Inflammatory macrophage treated with lipopolysaccharide for 4 hours (primary cell): ENCODE measurements at places on chromosomes 3 and 15.

GRCh38 chr15:82647045-82647834, at the start of gene CPEB1:
CPEB1 (minus strand) TSS chr15:82647363; CDS start chr15:82628459, 18,904 bp downstream.
- DNase-seq: peak; percentile 4

DNA sequence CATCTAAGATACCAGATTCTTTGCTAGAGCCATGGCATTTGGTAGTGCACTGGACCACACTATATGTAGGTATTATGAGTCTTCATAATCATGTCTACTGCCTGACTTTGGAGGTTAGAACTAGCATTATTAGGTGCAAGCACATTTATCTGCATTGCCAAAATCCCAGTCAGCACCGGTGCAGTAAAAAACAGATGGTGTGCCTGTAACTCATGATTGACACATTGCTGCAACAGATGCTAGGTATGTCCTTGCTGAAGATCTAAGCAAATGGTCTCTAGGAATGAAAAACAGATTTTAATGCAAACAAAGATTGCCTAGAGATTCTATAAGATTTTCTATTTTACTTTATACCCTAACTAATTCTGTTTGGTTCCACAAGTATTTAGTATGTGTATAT, 47.7 kb downstream of the MYO5A start:
- no peak for DNase-seq

DNA sequence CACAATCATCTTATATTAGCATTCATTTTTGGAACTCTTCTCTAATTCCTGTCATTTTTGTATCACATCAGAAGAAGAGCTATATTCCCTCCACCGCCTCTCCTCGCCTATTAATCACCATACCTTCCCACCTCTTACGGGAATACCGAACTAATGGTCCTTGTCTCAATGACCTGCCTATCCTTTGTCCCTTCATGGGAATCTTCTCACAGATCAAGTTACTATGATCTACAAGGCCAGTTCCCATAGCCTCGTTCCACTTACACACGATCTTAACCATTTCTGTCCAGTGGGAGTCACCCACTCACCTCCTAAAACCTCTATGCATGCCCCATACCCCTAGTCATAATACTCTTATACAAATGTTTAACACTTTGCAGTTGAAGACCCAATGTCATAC, 342.6 kb upstream of the TPRG1 start:
- no peak for DNase-seq

DNA sequence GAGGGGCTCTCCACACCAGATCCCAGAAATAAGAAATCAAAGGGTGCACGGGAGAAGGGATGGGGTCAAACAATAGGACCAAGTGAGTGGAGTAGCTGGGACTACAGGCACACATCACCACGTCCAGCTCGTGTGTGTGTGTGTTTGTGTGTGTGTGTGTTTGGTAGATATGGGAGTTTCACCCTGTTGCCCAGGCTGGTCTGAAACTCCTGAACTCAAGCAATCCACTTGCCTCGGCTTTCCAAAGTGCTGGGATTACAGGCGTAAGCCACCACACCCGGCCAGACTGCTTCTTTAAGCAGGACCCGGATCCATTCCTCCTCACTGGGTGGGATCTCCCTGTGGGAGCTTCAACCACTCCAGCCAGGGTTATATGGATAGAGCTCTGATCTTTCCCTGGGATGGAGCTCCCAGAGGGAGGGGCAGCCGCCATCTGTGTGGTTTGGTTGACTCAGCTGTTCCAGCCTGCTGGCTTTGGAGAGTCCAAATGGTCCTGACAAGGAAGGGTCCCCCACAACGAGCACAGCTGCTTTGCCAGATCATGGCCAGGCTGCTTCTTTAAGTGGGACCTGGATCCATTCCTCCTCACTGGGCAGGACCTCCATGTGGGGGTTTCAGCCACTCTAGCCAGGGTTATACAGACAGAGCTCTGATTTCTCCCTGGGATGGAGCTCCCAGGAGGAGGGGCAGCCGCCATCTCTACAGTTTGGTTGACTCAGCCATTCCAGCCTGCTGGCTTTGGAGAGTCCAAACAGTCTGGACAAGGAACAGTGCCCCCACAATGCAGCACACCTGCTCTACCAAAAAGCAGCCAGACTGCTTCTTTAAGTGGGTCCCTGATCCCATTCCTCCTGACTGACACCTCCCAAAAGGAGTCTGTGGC, 9.1 kb upstream of the AVEN start:
- no peak for DNase-seq

DNA sequence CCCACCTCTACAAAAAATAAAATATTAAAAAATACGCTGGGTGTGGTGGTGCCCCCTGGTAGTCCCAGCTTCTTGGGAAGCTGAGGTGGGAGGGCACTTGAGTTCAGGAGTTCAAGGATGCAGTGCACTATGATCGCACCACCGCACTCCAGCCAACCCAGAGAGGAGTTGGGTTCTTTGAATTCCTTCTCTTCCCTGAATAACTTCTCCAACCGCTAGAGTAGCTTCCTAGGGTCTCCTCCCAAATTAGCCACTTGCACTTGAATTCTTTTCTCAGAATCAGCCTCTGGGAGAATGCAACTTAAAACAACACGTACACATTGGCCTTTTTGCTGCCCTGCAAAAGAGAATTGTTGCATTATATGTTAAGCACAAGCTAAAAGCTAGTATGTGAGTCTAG, 272.5 kb downstream of the ABHD5 start:
- DNase-seq: no peak

GRCh38 chr3:101825904-101826445, 23.3 kb upstream of the NFKBIZ start:
- DNase-seq: no peak

DNA sequence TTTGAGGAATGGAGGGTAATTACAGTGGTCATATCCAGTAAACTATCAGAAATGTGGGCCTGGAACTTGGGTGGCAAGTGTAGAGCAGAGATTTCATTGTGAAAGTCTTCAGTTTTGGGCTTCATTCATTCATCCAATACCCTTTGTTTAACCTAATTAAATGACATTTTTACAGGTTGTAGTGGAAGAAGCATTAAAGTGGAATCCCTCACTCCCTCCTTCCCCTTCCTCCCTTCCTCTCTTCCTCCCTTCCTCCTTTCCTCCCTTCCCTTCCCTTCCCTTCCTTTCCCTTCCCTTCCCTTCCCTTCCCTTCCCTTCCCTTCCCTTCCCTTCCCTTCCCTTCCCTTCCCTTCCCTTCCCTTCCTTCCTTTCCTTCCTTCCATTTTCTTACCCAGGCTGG, 219.3 kb downstream of the PDCD6IP start:
- no peak for DNase-seq

- no peak for DNase-seq
Measured at GRCh38 chr3:186268616-186269448, 93.2 kb downstream of the DGKG start.

GRCh38 chr15:89128320-89129122, 40.3 kb downstream of the ABHD2 start:
- peak; percentile 66 for DNase-seq

DNA sequence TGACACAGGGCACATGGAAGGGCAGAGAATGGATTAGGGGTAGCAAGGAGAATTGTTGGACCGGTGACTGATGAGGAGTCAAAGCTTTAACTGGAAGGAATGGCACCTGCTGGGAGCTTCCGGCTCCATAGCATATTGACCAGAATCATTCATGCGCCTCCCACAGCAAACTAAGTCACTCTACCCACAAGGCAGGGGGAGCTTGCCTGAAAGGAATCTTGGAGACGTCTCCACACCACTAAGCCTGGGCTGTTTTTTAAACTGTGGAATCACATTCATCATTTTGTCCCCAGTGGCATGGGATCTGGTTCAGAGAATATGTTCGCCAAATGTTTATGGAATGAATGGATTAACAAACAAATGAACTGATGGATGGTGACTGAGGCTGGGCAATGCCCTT, 57.0 kb upstream of the ITGA11 start:
- DNase-seq: no peak

GRCh38 chr15:96690733-96691132, 360.2 kb downstream of the NR2F2 start:
- no peak for DNase-seq

GRCh38 chr15:62964251-62964650, 78.3 kb upstream of the TPM1 start:
- DNase-seq: no peak

GRCh38 chr15:66653398-66653797, 48.6 kb upstream of the SMAD6 start:
- no peak for DNase-seq

DNA sequence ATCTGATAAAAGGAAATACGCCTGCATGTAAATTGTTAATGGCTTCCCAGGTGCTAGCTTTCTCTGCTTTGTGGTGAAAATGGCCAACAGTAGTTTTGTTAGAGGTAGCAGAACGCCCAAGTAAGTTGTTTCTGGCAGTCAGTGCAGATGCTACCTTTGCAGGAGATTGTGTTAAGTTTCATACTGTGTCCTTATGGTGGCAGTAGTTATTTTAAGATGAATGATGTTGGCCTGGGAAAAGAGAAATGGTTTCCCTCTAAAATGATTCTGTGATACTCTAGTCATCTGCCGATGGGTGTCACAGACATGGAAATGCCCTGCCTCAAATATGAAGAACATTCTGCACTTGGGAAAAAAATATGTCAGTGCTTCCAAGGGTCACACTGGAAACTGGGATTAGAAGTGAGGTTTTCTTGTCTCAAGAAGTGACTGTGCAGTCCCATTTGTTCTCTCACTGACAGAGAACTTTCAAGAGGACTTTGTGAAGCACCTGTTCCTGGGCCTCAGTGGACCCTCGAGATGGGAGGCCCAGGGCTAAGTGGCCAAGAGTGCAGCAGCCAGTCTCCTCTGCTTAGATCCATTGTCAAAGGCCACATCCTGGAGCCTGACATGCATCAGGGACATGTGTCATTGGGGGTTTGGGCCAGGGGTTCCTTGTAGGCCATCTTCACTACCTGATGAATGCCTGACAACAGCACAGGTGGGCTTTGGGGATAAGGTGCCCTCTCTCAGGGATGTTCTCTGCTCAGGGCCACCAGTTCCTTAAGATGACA, 393.3 kb downstream of the CACNA2D3 start:
- DNase-seq: no peak

GRCh38 chr3:129254536-129255230, 5.3 kb downstream of the COPG1 start:
- no peak for DNase-seq

DNA sequence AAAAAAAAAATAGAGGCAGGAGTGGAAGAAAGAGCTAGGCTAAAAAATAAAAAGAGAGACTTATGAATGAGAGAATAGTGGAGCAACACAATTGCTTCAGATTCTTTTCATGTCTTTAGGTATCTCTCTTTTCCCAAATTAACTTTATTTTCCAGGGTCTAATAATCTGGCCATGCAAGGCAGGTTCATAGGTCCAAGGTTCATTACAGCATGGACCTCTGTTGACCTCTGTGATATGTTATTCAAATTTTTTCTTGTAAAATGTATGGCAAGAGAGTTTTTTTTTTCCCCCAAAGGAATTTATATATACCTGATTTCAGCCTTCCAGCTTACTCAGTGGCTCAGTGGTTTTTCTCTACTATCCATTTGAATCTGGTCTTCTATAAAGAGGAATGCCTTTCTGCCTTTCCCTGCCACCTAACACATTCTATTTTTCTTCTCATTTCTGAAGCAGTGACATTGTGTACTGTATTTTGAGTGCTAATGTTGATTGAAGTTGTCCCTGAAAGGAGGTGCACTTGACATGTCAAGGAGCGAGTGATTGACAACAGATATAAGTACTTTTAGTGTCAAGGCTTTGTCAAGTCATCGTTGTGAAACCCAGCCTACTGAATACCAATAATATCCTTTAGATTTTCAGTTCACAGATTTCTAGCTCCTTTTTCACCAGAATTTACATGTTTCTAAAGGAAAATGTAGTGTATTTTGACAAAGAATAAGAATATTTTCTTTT, 118.5 kb downstream of the MAP2K5 start:
- DNase-seq: no peak

DNA sequence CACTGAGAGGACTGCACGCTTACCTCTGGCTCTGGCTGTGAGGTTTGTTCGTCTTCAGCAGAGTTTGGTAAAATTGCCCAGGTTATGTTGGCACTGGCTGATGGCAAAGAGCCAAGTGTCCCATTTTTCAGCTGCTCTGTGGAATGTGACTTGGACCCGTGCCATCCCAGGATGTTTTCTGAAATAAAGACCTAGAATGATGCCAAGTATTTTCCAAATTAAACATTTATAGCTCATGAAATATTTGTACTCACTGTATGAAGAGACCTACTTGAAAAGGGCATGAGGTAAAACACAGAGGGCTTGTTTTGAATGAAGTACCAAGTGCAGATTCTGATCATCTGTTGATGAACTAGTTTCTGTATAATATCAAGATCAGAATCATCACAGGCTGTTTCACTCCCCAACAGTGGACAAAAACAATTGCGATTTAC, 200.5 kb downstream of the STT3B start:
- DNase-seq: no peak

DNA sequence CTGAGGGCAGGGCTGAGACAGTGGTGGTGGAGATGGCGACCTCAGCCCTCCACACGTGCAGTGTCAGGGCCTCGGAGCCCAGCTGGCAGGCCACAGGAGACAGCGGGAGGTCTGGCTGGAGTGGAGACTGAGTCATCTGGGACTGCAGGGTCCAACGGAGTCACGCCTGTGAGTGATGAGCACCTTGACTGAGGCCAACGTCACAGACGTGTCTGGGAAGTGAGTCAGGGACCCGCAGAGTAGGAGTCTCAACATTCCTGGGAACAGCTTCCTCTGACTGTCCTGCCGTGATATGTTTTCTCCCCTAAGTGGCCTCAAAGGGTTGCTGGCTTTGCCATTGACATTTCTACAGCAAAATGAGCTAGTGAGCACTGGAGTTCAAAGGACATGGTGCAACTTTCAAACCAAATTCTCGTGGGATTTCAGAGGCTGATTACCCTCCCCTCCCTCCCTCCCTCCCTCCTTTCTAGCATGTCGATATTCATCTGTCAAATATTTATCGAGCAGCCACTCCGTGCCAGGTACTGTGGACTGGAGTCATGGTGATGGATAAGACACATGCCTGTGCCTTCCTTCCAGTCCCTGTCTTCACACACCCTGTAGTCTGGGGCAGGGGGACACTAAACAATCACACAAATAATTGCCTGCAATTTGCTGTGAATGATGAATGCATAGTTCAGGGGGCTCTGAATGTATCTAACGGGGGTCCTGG, 53.3 kb upstream of the AMOTL2 start:
- DNase-seq: no peak

DNA sequence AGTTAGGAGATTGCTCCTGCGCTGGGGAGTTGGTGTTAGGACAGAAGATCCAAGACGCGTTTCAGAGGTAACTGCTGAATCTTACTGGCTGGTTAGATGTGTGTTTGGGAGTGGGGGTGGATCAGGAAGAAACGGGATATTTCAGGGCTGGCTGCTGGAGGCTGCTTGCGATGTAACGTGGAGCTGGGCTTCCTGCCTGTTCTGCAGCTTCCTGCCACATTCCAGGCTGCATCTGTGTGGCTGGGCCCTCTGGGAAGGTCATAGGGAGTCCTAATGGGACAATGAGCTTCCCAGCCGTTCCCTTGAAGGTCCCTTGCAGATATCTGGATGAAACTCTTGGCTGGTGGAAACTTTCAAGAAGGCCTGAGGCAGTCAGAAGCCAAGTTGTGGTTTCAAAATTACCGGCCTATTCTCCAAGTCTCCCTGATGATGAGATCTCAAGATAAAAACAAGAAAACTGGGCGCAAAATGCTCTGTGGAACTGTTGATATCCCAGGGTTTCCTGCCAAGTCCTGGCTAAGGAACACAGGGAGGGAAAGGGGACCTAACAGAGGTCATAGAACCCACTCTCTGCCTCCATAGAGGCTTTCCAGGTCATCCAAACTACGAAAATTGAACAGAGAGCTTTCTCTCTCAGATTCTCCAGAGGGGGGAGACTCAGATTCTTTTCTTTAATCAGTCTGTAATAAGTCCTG, 67.0 kb downstream of the NOX5 start:
- no peak for DNase-seq

GRCh38 chr15:62241135-62241770, 76.2 kb upstream of the C2CD4B start:
- DNase-seq: peak; percentile 2
